ENCODE measurements at places on chromosomes 1 and 21. TPM values are rescaled to one million over a fixed set of nuclear protein-coding genes. Genes with fewer than 3 reads are reported as not detected.

NCF2 gene
- total RNA-seq: 0.39 TPM

OPRD1 gene
- under 0.01 TPM for total RNA-seq

CFH gene
- 365 TPM for total RNA-seq

ACTL8 gene
- 0.07 TPM for total RNA-seq

BCAR3 gene
- total RNA-seq: 52.3 TPM

CFHR5 gene
- not detected for total RNA-seq

RIMS3 gene
- total RNA-seq: 0.86 TPM
